ENCODE measurements at places on chromosomes 1 and 21. TPM values are rescaled to one million over a fixed set of nuclear protein-coding genes. Genes with fewer than 3 reads are reported as not detected.

DNA sequence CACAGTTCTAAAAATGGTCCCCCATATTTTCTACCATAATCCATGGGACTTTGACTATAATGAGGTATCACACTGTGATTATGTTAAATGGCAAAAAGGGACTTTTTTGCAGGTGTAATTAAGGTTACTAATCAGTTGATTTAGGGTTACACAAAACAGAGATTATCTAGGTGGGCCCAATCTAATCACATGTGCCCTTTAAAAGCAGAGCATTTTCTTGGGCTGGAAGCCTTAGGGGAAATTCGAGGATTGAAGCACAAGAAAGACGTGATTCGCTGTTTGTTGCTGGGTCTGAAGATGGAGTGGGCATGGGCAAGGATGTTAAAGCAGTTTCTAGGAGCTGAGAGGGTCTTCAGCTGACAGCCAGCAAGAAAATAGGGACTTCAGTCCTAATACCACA is 13.4 kb downstream of the RAVER2 start:
- DNase-seq, result no peak

MTMR11 gene
- 1.2 TPM for total RNA-seq

- DNase-seq, result no peak
Observed at GRCh38 chr21:29979043-29979442, 39.2 kb upstream of the GRIK1 start.

OR2AK2 gene
- not detected for total RNA-seq

DYNLT5 gene
- not detected for total RNA-seq

CCNL2 gene
- total RNA-seq, result 110 TPM

SLC6A17 gene
- total RNA-seq, result not detected

DNA sequence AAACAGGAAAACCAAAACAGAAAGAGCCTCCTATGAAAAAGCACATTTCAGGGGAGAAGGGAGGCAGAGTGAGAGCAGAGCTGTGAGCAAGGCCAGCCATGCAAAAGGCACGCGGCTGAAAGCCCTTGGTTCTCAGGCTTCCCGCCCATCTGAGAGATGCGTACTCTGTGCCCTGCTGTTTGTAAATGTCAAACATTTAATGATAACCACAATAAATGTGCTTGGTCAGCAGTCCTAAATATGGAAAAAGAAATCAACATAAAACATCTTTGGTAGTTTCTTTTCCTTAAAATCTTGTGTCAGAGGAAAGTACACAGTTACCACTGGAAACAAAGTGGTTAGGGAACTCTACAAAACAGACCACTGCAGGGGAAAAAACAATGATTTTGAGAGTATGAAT is 283.1 kb downstream of the DSCAM start:
- DNase-seq, result no peak

- DNase-seq, result no peak
Observed at GRCh38 chr21:26555540-26556146, 17.4 kb downstream of the CYYR1 start.

DNA sequence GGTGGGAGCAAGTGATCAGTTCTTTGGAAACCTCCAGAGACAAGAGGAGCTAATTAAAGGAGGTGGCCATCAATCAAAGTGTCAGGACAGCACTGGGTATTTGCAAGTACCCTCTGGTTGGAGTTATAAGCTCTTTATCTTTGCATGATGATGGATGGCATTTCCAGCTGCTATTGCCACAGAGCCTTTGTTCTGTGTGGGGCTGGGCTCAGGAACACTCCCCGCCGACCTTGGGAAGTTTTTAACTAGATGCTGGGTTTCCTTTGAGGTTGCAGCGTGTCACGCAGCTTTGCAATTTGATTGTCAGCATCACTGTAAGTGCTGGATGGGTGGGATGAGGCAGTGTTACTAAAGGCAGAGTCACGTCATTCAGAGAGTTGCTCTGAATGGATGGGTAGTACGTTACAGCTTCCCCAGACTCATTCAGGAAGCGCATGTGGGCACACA is 68.9 kb downstream of the CNIH3 start:
- no peak for DNase-seq

- DNase-seq, result no peak
Observed at GRCh38 chr1:67013573-67013972, 40.4 kb downstream of the SLC35D1 start.

MED8 gene
- 35.1 TPM for total RNA-seq

DNA sequence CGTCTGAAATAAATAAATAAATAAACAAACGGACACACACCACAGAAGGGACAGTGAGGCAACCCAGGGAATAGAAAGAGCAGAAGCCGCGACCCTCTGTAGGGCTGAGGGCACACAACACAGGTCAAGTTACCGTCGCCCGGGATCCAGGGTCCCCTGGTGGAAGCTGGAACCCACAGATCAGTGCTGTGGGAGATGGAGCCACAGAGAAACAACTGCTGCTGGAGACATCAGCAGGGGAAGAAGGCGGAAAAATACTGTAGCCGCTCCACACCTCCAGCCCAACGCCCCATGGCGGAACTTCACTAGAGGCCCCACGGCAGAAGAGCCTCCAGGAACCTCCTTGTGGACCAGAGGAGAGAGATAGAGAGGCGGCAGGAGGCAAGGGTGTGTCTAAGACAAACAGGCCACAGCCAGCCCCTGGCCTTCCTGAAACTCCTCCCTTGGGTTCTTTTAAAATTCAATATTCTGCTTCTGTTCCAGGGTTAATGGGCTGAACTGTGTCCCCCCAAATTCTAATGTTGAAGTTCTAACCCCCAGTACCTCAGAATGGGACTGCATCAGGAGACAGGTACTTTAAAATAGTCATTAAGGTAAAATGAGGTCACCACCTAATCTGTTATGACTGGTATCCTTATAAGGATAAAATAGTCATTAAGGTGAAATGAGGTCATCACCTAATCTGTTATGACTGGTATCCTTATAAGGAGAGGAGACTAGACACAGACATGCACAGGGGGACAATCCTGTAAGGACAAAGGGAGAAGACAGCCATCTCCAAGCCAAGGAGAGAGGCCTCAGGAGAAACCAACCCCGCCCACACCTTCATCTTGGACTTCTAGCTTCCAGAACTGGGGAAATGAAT is 7.7 kb upstream of the HLCS start:
- DNase-seq, result no peak

DNA sequence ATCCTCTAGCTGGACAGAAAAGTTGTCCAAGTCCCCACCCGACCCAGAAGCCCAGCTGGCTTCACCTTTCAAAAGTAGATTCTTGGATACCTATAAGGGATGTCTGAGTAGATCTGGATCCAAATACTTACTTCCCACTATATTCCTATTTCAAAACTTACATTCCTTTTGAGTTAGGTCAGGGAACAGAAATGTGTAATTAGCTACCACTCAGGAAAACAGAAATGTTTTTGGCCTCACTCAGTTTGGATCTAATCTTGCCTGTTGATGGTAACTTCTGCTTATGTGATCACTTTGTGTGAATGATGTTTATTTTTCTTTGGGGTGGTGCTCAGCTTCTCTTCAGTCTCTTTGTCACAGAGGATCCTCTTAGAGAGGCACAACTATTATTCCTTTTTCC is 814.4 kb upstream of the RGS18 start:
- DNase-seq, result no peak

- no peak for DNase-seq
Observed at GRCh38 chr1:20234788-20235535, 48.6 kb upstream of the PLA2G2C start.

GRCh38 chr1:212664409-212665199 is 35.0 kb downstream of the BATF3 start:
- no peak for DNase-seq

TNNT2 gene
- not detected for total RNA-seq

DNA sequence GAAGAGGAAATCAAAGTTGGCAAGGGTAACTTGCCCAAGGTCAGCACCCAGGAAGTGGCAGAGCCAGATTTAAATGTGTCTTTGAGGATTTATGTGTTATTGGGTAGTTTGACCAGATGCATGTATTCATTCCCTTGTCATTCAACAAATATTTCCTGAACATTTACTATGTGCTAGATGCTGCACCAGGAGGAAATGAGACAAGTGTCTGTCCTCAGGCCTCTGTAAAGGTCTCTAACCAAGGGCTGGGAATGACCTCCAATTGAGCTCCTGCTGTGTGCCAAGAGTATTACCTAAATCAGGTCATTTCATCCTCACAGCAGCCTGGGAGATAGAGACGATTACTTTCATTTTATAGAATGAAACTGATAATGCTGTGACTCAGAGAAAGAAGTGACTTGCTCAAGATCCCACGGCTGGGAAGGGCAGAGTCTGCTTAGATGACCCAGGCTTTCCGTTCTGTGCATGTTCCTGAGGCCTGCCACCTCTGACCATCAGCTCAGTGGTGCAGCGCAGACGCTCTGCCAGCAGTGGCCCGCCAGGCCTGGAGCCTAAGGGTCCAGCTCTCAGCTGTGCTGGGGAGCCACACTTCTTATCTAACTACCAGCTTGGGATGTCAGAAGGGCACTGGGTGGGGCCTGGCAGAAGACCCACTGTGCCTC is 3.5 kb upstream of the TTC22 start:
- DNase-seq, result no peak

- peak; percentile 31 for DNase-seq
Observed at GRCh38 chr1:163361123-163361934, 39.6 kb downstream of the NUF2 start.

- DNase-seq, result no peak
Observed at GRCh38 chr1:38992412-38993111, 1.5 kb downstream of the AKIRIN1 start.

DNA sequence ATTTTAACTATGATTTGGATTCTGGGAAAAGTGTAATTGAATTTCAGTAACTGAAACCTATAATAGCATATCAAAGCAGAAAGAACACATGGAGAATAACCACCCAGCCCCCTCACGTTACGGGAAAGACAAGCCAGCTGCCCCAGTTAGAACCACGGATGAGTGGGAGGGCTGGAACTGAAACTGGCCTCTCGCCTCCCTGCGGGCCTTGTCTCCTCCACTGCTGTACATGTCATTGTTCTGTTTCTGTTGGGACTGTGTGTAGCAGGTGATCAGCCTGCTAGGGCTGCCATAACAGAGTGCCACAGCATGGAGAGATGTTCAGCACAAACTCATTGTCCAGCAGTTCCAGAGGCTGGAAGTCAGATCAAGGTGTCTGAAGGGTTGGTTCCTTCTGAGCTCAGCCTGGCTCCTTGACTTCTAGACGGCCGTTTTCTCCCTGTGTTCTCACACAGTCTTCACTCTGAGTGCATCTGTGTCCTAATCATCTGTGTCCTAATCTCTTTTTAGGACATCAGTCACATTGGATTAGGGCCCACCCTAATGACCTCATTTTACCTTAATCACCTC is 52.4 kb downstream of the MAP3K21 start:
- no peak for DNase-seq

DNA sequence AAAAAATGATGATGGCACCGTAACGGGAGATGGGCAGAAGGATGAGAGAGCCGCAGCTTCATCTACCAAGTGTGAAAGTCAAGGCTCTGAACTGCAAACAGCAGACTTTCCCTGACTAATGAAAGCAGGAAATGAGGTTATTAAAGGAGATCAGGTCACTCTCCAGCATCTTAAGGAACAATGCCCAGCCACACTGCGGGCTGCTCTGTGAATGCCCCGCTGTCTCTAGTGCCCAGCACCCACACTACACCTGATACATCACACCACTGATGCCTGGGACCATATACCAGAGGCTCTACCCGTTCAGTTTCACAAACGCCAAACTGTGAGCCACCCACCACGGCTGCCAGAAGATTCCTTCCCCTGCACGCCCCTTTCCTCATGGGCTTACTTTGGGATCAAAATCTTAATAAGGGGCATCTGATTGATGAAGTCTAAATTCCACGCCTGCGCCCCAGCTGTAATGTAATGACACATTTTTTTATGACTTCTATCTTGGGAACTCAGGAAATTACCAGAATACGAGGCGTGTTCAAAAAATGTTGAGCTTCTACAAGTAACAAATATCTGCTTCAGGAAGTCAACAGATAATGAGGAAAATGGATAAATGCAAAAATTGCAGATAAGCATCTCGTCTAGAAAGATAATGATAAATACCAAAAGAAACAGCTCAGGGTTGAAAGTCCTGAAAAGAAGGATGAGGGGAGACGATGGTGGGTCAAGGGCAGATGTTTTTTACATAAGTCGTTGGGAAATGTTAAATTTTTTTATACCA is 72.0 kb downstream of the MIS18A start:
- DNase-seq, result no peak

FAM163A gene
- not detected for total RNA-seq

DNA sequence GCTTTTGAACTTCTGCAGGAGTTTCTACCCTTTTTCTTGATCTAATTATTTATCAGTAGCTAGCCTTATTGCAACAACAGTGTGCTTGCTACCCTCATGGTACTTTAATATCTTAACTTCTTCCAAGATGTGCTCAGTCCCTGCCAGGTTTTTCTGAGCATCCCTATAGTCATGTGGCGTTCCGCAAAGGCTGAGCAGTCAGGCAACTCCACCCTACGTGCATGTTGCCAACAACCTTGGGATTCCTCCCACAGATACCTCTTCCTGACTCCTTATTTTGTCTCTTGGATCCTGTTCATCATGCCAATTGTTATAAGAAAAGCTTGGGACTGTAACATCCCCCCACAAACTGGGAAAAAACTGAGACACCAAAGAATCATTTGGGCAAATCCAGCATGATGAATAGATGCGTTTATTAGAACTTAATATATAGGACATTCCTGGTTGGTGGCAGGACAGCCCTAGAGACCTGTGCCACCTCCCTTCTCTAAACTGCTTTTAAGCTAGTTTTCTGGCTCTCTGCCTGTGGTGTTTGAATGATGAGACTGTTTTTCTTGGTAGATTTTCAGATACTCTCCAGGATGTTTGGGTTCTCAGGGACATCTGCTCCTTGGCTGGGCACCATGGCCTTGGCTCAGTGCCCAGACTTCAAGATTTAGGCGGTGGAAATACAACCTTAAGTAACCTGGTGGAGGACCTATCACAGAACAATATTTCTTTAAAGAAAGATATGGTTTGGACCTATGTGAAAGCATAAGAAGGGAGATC is 27.1 kb upstream of the KCTD3 start:
- DNase-seq, result no peak

- DNase-seq, result no peak
Observed at GRCh38 chr1:97094247-97094972, 372.8 kb downstream of the PTBP2 start.

MIER1 gene
- total RNA-seq, result 49.3 TPM

GRCh38 chr1:241640867-241641622 is 876 bp upstream of the CHML start:
- DNase-seq, result no peak

DNA sequence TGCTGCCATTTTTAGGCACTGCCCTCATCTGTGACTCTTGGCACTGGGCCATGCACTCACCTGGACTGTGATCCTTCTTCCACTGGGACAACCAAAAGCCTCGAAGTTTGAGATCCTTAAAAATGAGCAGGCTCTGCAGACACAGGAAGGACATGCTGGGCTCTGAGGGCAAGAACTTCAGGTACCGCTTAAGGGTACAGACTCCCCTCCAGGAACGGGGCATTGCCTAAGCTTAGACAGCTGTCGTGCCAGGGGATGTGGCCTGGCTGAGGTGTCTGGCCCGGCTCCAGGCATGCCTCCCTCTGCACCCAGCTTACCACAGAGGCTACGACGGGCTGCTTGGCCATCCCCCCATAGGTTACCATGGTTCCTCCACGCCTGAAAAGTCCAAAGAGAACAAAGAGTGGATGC is 14.2 kb upstream of the SRSF4 start:
- no peak for DNase-seq
